ENCODE measurements at places on chromosomes 5 and 9.

DNA sequence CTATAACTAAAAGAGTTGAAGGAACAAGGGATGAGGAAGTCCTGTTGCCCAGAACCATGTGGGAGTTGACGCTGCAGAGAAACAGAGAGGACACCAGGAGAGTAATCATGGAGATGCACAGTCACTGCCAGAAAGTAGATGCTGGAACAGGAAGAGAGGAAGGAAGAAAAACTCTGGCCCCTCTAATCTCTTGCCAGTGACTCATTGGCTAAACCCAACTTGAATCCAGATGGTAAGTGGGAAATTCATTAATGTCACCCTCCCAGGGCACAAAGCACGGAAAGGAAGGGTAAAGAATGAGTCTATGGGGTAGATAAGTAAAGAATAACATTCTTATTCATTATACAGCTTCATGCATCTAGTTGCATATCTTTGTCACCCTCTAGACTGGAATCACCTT is 631.9 kb downstream of the PRELID2 start:
- DNase-seq = no peak

DNA sequence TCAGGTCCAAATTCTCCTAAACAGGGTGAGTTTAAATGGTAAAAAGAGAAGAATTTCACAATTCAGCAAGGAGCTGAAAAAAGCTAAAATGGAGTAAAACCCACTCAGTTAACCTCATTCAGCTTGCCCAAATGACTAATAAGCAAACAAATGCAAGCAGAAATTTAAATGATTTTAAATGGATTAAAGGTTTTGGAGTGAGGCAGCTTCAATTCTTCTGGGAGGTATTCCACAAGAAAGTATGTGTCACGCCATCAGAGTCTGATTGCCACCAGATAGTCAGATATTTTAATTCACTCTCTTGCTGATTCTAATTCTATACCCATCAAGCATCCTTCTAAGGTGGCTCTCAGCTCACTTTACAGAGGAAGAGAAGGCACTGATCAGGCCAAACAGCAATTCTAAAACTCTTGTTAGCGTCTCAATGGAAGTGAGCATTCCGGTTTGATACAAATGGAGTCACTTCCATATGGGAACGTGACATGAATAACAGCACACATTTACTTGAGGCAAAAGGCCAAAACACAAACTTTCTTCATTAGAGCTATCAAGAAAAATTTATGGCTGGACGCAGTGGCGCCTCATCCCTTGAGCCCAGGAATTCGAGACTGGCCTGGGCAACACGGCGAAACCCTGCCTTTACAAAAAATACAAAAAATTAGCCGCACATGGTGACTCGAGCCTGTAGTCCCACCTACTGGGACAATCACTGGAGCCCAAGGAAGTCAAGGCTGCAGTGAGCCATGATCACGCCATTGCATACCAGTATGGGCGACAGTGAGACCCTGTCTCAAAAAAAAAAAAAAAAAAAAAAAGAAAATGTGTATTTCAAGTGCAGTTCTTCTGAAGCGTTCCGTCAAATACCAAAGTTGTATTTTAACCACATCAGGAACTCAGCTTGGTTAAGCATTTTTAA is 2.0 kb downstream of the CLK4 start:
- no peak for DNase-seq

DNA sequence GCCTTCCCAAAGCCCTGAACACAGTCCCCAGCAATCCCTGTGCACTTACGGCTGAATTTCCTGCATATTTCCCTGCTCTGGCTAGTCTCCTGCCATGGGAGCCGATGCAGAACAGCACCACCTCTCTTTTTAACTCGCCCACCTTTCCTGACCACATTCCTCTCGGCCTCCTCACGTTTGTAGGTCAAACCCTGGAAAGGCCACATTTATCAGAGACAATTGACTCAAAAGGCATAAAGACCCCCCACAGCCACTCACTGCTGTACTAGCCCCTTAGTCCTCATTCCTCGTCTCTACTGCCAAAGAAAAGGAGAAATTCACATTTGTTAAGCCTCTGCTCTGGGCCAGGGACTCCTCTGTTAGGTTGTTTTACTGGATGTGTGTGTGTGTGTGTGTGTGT is 43.6 kb downstream of the ENC1 start:
- no peak for DNase-seq

DNA sequence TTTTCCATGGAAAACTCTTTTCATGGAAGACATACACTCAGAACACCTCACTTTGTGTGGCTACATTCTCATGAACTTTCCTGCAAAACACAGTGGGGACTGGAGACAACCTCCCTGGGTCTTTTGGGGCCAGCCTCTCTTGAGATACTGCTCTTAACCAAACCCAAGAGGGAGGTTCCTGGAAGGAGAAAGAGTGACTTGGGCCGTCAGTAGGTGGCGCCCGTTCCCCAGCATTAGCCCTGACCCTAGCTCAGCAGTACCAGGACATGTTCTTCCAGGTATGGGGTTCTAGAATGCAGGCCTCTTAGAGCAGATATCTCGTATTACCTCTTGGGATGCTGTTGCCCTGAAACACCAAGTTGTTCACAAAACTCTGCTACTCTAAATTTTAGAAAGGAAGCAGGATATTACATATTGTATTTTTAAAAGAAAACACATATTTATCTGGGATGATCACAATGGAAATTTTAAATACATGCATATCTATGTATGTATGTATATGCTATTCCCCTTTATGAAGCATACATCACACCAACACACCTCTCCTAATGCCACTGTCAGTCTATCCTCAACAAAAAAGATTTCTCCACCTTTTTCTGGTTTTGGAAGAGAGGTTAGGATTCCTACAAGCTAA is 15.8 kb upstream of the GLIS3 start:
- DNase-seq = peak; percentile 44

- no peak for DNase-seq
Measured at GRCh38 chr9:120916588-120916987, 10.0 kb downstream of the TRAF1 start.

DNA sequence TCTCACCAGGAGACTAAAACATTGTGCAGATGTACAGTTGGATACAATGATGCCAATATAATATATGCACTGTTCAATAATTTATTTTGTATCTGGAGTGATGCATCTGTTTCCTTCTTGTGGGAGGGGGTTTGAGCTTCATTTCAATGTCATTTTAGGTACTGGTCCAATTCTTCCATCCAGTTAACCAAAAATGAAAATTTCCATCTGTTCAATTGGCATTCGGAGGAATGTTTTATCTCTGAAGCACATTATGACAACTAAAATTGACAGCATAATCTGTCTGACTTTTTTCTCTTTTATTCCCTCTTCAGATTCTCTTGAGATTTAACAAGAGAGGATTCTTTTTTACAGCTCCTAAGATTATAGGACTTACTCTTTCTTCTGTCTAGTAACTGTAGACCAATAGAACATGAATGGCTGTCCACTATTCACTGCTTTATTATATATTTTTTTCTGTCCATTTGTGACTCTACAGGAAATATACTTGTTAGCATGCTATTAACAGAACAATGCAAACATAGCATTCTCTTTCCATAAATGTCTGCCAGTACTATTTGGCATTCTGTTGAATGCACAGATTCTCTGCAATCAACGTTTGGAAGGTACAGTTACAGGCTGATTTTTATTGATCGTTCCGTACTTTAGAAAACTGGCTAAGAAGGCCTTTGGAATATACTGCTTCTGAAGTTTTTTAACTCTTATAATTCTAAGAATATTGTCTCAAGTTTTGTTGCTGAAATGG is 57.8 kb downstream of the NDUFAF2 start:
- DNase-seq = no peak

- DNase-seq = no peak
Measured at GRCh38 chr5:164277720-164278119, 772.3 kb downstream of the MAT2B start.

DNA sequence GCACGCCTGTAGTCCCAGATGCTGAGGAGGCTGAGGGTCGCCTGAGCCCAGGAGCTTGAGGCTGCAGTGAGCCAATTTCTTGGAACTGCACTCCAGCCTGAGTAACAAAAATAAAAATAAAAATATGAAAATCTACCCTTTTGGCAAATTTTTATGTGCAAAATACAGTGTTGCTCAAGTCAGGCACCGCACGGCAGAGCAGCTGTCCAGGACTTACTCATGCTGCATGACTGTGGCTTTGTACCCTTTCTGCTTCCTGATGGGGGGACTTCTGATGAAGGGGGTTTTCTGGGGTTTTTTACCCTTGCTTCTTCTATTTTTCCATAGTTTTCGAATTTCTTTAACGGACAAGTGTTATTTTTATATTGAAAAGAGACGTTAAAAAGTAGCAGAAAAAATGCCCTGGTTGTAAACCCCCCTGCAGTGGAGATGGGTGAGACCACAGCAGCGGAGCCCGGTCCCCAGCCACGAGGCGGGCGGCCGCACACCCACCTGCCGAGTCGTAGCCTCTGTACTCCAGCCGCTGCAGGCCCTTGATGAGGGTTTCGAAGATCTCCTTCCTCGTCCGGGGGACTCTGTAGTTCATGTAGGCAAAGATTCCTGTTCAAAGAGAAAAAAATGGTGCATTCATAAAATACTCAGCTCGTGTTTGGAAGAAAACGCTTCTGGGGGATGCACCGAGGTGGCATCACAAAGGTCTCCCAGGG is 15.0 kb downstream of the GFPT2 start:
- DNase-seq = no peak

GRCh38 chr9:112074250-112075008 is 100.7 kb downstream of the SUSD1 start:
- DNase-seq = peak; percentile 53

DNA sequence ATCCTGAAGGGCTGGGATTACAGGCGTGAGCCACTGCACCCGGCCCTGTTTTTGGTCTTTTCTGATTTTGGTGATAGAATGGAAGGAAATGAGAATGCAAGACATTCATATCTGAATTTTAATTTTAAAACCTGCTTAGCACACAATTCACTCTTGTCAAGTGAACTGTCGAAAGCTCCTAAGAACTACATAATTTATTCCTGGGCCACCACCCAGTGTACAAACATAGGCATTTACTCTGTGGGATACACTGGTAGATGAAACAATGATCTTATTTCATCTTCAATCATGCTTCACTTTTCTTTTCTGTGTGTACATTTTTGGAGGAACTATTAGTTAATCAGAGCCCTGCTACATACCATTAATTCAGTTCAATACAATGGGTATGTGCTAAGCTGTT is 227.3 kb downstream of the EBF1 start:
- no peak for DNase-seq

- DNase-seq = no peak
Measured at GRCh38 chr5:6125781-6126180, 252.6 kb downstream of the MED10 start.

GRCh38 chr9:137195525-137196220 is 4.9 kb downstream of the TPRN start:
- DNase-seq = no peak
